ENCODE measurements at places on chromosomes 4 and X. TPM values are rescaled to one million over a fixed set of nuclear protein-coding genes. Genes with fewer than 3 reads are reported as not detected.

GRCh38 chrX:40323977-40324376, 226.2 kb upstream of the BCOR start:
- H3K27me3 ChIP-seq, result no peaks in the 10 kb centered on the region
- no peak for DNase-seq
- H3K36me3 ChIP-seq, result no peaks in the 10 kb centered on the region
- H3K4me3 ChIP-seq, result no peak overlapping the region
- no peak overlapping the region for H3K27ac ChIP-seq
- no peaks in the 10 kb centered on the region for H3K4me1 ChIP-seq

- peak; percentile 16 for DNase-seq
- H3K4me3 ChIP-seq, result peak within 1 kb of the TSS; percentile 18
- no peak within 1 kb of the TSS for H3K27ac ChIP-seq
- H3K4me1 ChIP-seq, result no peaks in the 10 kb centered on the region
Observed at GRCh38 chrX:69503782-69504625, at the start of gene NALF2. Gene NALF2 (plus strand): TSS chrX:69504326. CDS start chrX:69505283, 957 bp downstream.

GRCh38 chrX:151873096-151873495, 39.6 kb upstream of the MAGEA4 start:
- no peaks in the 10 kb centered on the region for H3K36me3 ChIP-seq
- no peaks in the 10 kb centered on the region for H3K4me1 ChIP-seq
- no peak overlapping the region for H3K4me3 ChIP-seq
- H3K27ac ChIP-seq, result no peak overlapping the region
- H3K27me3 ChIP-seq, result no peaks in the 10 kb centered on the region

- H3K27ac ChIP-seq, result no peak overlapping the region
- peak; percentile 74 for DNase-seq
Observed at GRCh38 chr4:85084371-85085094, 118.0 kb upstream of the WDFY3 start.

GRCh38 chrX:1876041-1876440, 261.2 kb downstream of the ASMT start:
- H3K4me1 ChIP-seq, result no peaks in the 10 kb centered on the region
- no peaks in the 10 kb centered on the region for H3K36me3 ChIP-seq

The SMIM9 gene
- not detected for total RNA-seq

The SSX4 gene
- not detected for total RNA-seq

Data from B cell (primary cell).